ENCODE measurements at places on chromosomes 6 and 20.

DNA sequence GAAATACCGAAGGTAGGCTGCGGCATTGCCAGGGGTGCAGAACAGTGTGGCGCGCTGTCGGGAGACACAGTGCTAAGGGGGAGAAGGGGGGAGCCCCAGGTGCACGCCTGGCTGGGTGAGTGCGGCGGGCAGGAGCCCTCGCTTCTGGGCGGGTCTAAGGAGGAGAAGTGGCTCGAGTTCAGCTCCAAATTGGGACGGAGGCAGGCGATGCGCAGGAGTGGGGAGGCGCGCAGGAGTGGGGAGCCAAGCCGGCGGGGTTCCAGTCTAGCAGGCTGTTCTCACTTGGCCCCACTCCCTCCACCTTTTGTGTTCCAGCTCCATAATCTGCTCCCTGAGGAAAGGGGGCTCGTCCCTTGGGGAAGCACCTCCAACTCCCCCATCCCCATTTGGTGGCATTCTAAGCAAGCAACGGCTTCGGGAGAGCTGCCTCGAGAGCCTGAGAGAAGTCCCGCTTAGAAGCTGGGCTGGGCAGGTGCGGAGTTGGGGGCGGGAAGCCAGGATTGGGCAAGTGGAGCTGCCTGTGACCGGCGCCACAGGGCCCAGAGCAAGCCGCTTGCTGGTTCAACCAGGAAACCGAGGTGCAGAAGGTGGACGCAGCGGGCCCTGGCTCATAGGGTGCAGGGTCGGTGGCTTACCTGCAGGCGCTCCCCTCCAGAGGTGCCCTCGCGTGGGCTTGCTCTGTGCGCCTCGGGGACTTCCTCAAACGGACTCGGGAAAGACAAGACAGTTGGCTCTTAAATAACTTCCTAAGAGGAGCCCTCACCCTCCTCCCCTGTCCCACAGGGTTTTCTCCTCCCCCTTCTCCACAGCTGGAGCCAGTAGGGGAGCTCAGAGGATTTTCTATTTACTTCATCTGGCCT, at the start of gene F13A1:
Gene F13A1, minus strand, starts transcription at position 711 of the 860 bp plus-strand sequence. CDS start 1,998 bp downstream, outside the sequence.
- DNase-seq, result no peak

DNA sequence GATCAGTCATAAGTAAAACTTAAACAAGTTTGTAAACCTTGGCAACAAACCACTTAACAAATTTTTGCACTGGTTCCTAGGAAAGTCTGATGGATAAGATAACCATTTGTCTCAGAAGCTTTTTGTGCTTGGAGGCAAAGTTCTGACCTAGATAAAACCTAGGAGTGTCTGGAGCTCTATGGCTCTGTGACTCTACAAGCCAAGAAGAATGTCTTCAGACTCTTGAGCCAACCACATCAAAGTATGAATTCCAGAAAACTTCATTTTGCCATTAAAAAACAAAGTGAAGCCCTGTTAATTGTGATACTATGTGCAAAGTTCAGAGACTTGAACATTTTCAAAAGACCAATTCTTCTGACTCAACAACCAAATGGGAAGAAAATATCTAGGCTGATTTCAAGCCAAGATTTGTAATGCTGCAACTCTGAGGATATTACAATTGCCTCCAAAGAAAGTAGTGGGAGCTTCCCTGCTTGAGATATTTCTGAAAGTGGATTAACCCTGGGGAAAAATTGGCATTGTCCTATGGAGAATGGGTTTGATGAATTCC, 158.1 kb upstream of the FOXQ1 start:
- no peak for DNase-seq

DNA sequence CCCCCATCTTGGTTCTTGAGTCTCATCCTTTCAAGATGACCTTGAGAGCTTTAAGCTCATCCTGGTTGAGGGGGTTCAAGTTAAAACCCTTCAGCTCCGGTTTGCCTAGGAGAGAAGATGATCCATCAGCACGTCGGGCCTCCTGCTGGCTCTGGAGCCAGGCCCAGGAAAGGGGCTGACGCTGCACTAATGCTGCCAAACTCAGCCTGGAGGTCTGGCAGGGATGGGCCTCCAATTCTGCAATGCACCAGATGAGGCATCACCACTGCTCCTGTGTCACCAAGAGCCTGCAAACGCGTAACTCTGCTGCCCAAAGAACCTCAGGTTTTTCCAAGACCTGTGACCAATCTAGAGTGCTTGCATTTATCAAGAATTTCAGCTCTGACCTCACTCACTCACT, 6.1 kb downstream of the PDRG1 start:
- DNase-seq, result no peak

DNA sequence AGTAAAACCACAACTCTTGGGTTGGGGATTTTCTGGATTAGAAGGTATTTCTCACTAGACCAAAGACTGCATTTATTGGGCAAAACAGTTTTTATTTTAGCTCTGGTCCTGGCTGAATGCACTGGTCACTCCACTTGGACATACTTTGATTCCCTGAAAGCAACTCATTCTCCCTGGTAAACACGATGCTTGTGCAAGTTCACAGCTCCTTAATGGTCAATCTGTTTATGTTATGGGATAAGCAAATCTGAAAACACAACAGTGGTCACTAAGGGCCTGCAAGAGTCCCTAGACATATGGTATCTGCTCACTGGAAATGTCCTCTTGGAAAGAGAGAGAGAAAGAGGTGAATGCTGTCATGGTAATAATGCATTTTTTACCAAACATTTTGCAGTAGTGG, 559.8 kb downstream of the CDH26 start:
- no peak for DNase-seq

DNA sequence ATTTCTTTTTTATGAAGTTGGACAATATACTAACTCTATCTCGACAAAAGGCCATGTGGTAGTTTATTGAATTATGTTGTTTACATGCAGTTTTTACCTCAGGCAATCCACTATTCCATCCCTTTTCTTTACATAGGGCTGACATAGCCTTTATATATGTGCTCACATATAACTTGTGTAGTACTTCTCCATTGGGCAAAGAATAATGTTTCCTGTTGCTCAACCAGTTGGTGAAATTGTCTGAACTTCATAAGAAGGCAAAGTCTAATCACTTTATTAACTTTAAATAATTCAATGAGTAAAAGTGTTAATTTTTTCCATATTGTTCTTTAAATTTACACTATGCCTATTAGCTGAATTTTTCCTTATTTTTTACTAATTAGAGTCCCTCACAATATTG, 1272.1 kb downstream of the EPHA7 start:
- DNase-seq, result no peak

DNA sequence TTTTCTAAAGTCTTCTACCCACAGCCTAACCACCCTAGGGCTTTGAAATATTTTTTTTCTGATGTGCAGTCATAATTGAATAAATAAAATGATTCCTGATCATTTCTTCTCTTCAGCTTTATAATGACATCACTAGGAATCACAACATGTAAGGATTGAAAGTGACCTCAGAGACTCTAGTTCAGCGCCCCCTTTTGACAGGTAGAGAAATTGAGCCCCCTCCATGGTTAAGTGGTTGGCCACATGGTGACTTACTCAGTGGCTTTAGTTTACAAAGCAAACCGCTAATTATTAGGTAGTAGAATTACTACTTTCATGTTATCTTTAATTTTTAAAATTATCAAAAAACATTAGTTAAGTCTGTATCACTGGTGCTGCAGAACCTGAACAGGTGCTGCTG, 13.3 kb upstream of the SLC2A12 start:
- no peak for DNase-seq

DNA sequence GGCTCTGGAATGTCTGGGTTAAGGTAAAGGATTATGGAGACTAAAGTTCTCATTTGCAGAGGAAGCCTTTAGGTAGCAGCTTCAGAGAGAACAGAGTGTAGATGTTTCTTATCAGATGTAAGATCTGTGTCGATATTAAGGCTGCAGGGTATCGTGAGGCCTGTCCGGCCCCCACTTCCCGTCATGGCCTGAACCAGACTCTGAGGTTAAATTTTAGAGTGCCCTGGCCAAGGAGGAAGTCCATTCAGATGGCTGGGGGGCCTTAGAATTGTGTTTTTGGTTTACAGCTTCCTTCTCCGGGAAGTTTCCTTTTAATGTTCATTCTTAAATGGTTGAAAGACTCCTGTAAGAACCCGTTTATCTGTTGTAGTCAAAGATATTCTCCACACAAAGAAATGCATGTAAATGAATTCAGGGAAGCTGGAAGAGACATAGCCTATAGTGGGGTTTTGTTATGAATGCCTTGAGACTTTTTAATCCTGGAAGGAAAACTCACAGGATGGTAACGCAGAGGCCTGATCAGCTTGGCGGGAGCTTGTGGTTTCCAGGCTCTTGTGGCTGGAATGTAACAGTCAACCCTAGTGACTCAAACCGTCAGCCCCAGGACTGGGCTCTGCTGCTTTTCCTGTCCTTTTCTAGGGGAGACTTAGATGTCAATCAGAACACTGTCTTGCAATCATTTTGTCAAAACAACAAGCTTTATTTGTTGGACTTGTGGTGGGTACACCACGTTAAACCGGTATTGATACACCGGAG, 34.7 kb downstream of the KIF25 start:
- no peak for DNase-seq

- DNase-seq, result no peak
Observed at GRCh38 chr20:10922506-10922905, 248.7 kb upstream of the JAG1 start.

DNA sequence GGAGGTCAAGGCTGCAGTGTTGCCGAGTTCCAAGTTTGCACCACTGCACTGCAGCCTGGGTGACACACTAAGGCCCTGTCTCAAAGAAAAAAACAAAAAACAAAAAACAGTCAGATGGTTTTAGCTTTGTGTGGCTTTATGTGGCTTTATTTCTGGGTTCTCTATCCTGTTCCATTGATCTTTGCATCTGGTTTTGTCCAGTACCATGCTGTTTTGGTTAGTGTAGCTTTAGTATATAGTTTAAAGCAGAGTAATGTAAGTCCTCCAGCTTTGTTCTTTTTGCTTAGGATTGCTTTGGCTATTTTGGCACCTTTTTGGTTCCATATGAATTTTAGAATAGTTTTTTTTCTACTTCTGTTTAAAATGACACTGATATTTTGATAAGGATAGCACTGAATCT, 225.5 kb downstream of the HDGFL1 start:
- no peak for DNase-seq
